ENCODE measurements at places on chromosomes 13 and 19.

GRCh38 chr13:100234006-100234405 is 145.1 kb downstream of the PCCA start:
- no peak for DNase-seq

- DNase-seq = no peak
Observed at GRCh38 chr19:53540091-53540490, 2.1 kb downstream of the ZNF331 start.

- no peak for DNase-seq
Observed at GRCh38 chr19:33628921-33629825, 7.4 kb downstream of the CHST8 start.

DNA sequence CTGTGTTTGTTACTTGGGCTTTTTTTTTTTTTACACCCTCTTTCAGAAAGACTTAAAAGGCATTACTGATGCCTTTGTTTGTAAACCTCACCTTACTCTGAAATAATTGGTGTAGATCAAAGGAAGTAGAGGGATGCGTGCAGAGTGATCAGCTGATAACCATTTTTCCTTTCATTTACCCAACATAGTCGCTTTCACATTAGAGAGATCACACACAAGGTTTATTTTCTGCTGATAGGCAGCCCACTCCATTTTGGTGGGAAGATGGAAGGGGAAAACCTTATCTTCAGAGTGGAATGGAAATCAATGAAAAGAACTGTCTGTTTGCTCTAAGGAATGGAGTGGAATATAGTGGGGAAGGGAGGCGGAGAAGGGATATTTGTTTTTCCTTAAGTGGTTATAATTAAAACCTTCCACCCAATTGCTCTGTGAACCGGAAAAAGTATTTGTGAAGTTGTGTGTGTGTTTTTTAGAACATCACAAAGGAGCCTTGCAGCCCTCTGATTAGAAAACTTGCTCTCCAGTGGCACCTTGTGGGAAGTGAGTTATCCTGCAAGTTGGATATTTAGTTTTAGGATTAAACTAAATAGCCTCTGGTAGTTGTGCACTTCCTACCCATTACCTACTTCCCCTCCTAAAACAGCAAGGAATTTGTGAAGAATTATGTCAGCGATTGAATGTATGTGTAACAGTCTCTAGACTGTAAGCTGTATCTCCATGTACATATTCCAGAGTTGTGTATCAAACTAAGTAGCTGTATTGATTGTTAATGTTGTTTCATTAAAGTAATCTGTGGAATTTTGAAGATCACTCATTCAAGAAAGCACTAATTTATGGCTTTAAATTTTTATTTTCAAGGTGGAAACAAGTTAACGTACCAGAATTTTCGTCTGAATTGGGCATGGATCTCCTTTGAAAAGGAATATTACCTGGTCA is 76.8 kb downstream of the FREM2 start:
- DNase-seq = no peak

DNA sequence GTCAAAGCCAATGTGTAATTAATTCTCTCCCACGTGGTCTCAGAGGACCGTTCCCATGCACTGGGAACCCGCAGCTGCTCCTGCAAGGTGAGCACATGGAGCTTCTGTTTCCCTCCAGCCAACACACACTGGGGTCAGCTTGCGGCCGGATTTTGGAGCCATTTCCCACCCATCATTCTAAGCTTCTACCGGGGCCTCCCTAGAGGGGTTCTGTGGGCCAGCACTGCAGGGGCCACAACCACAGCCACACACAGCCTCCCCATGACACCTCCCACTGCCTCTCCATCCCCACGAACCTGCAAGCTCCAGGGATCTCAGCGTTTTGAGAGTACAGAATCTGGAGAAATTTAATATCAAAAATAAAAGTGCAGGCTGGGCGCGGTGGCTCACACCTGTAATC is 120.7 kb upstream of the SOX1 start:
- no peak for DNase-seq

- DNase-seq = no peak
Observed at GRCh38 chr13:59354665-59355369, 808.9 kb downstream of the DIAPH3 start.

- no peak for DNase-seq
Observed at GRCh38 chr19:29495901-29496441, 29.8 kb upstream of the VSTM2B start.

DNA sequence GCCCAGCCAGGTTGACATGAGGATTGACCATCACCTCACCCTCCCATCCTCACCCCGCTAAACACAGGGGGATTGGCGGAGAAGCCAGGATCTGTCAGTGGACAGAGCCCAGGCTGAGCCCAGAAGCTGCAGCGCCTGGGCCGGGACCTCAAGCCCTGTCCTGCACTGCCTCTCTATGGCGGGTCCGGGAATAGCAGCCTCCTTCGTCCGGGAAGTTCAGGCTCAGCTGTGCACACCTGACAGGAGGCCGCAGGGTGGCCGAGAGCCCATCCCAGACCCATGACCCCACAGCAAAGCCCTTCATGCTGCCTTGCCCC is 67.8 kb downstream of the SPACA7 start:
- DNase-seq = no peak

DNA sequence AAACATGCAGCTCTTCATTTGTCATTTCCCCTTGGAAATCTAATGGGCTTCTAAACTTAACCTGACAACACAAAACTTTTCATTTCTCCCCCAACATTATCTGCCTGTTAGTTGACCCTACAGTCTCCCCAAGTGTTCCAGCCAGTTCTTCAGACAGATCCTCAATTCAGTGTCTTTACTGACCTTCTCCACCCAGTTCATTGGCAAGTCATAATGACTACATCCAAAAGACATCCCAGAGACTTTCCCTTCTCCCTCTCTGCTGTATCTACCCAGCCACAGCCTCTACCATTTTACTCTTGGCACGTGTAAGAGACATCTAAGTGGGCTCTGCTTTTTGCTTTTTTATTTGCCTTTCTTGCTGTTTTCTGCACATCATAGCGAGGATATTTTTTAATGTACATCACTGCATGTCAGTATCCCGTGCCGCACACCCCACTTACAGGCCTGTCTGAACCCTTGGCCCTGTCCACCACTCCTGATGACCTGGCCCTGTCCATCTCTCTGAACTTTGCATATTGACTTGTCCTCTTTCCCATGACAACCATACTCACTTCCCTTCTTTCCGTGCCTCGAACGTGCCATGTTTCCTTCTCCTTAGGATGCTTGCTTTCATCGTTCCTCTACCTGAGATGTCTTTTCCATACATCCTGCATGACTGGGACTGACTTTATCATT is 391.9 kb downstream of the IRS2 start:
- no peak for DNase-seq

DNA sequence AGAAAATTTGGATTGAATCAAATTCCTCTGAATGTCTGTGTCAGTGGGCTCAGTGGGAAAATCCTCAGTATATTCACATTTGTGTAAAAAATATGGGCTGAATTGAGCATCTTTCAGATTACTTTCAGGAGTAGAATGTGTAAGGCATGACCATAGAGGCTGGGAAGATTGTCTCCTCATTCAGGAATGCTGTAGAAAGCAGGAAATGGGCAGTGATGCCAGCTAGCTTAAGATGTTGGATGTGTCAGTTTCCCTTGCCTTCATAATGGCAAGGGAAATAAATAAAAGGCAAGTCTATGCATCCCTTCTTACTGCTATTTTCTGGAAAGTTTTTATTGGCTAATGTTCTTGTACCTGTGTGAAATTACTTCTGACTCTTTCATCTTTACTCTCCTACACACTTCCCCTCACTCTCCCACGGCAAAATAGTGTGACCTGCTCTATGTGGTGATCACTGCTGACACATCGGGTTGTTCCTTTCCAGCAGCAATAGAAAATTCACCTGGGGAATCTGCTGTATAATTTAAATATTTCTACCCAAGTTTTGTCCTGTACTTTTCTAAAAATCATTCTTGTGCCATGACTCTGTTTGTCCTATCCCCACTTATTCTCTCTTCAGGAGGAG is 103.2 kb downstream of the LMO7 start:
- no peak for DNase-seq

- DNase-seq = no peak
Observed at GRCh38 chr13:80336776-80337287, 4.1 kb downstream of the SPRY2 start.

DNA sequence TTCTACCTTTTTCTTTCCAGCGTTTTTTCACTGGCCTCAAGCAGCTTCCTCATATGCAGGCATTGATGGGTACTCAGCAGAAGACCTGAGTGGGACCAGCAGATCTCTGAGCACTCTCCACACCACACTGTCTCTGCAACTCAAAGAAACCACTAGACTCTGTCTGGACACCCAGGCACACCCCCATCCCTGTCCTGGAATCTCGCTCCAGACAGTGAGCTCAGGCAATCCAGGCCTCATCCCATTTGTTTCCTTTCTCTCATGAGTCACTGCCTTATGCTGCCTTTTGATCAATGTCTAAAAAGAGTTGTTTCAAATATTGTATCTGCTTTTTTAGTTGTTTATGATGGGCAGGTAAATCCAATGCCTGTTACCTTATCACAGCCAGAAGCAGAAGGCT is 19.7 kb upstream of the POP4 start:
- no peak for DNase-seq

GRCh38 chr13:54373211-54373610 is 1344.6 kb downstream of the OLFM4 start:
- no peak for DNase-seq

GRCh38 chr19:51354103-51354741 is 12.0 kb downstream of the ETFB start:
- no peak for DNase-seq

- DNase-seq = no peak
Observed at GRCh38 chr13:113816946-113817859, 46.7 kb downstream of the GAS6 start.

DNA sequence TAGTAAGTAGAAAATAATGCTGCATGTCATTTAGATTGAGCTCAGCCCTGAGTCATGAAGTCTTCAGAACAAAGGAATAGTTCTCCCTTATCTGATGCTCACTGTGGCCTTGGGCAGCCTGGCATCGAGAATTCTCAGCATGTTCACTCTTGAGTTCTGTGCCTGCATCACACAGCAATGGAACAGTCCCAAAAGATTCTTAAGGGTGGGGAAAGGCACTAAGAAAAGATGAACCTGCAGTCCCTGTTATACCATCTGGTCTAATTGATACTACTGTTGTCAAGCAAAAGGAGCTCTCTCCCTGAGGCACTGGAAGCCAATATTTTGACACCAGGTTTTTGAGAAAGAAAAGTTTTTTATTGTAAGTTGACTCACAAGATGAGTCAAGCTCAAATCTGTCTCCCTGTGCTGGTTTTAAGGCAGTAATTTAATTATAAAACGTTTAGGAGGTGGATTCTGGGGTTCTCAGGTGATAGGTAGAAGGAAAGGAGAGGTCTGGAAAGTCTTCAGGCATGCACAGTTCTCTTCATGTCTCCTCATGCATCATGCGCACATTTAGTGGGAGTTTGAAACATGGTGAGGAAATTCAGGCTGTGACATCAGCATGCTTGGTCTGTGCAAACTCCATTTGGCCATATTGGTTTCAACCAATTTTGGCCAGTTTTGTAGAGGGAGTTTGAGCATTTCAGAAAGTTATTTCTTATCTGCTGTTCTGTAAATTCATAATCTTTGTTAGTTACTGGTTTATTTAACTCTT is 38.1 kb upstream of the ZNF766 start:
- DNase-seq = no peak

DNA sequence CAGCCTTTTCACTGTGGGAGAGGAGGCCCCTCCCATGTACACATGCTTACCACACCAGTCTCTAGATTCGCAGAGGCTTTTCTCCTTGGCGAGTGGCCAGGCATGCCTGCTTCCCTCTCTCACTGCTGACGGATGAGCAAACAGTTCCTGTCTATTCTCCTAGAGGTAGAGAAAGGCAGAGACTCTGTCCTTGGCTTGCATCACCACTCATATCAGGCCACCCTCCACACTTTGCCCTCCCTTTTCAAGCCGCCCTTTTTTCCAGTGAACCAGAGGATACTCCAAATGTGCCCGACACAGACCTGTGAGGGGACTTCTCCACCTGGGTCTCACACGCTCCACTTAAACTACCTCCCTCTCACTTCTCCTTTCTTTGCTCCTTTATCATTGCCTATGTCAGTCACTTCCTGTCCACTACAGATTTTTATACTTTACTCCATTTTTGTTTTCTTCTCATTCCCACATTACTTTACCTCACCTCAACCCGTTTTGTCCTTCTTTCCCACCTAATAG is 284.6 kb downstream of the DNAJC15 start:
- DNase-seq = no peak

- peak; percentile 78 for DNase-seq
Observed at GRCh38 chr19:42468273-42468796, 25.6 kb upstream of the CXCL17 start.

DNA sequence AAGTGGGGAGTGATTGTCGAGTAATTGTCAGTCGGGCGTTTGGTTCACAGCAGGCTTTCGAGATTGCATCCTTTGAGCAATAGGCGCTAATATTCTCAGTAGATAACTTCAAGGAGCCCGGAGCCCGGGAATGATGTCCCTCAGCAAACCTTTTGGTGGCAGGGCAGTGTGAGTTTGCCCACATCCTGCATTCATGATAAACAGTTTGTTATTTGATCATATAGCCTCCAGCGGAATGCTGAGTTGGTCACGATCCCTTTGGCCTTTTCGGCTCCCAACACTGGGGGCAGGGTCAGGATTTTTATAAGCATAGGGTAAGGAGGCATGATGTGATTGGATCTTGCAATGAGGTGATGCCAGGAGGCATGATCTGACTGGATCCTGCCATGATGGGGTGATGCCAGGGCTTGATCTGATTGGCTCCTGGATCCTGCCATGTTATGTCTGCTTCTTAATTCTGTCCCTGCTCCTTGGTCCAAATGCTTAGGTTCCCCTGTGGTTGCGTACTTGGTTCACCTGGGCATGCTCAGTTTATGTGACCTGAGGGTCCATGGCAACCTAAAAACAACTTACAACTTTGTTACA is 38.2 kb upstream of the IGSF23 start:
- no peak for DNase-seq

- no peak for DNase-seq
Observed at GRCh38 chr13:52414051-52414450, 8.1 kb upstream of the THSD1 start.

- DNase-seq = no peak
Observed at GRCh38 chr19:4316956-4317355, 12.6 kb downstream of the FSD1 start.

DNA sequence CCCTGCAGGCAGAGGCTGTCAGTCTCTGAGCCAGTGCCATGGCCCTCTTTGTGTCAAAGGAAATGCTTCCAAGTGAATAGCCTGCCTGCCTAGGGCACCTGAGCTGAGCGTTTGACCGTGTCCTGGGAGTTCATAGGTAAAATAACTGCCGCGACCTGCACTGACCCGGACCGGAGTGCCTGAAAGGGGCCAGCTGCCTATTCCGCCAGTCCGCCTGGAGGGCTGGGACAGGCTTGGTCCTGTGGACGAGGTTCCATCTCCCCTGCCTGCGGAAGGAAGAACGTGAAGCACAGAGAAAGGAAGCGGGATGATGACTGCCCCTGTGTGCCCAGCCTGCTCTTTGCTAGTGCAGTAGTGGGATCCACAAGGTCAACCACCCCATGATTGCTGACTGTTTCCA is 17.5 kb upstream of the ZNF492 start:
- no peak for DNase-seq

- DNase-seq = no peak
Observed at GRCh38 chr19:51098365-51099046, 9.7 kb downstream of the CTU1 start.

DNA sequence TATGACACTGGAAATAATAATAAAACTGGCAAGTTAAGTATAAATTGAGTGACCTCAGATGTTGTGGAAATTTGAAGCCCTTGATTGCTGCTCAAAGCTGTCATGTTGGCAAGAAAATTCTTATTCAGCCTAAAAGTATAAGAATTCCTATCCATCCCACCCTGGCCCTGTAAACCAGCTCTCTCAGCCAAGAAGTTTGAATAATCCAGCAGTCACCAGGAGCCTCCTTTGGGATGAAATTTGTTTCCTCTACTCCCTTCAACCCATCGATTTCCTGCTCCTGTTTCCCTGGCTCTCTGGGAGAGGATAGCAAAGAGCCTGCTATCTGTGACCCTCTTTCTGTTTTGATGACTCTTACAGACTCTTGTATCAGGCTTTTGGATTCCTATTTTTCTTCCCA is 169.3 kb downstream of the LHFPL6 start:
- no peak for DNase-seq
